NCI-H1105 treated with DMSO at 0.1 percent for 48 hours (cell line): ENCODE measurements at places on chromosomes 3 and 15.

- no peak for DNase-seq
Observed at GRCh38 chr3:158994386-158994785, 192.5 kb downstream of the MFSD1 start.

- DNase-seq: no peak
Observed at GRCh38 chr3:42256135-42256819, 9.7 kb downstream of the CCK start.

DNA sequence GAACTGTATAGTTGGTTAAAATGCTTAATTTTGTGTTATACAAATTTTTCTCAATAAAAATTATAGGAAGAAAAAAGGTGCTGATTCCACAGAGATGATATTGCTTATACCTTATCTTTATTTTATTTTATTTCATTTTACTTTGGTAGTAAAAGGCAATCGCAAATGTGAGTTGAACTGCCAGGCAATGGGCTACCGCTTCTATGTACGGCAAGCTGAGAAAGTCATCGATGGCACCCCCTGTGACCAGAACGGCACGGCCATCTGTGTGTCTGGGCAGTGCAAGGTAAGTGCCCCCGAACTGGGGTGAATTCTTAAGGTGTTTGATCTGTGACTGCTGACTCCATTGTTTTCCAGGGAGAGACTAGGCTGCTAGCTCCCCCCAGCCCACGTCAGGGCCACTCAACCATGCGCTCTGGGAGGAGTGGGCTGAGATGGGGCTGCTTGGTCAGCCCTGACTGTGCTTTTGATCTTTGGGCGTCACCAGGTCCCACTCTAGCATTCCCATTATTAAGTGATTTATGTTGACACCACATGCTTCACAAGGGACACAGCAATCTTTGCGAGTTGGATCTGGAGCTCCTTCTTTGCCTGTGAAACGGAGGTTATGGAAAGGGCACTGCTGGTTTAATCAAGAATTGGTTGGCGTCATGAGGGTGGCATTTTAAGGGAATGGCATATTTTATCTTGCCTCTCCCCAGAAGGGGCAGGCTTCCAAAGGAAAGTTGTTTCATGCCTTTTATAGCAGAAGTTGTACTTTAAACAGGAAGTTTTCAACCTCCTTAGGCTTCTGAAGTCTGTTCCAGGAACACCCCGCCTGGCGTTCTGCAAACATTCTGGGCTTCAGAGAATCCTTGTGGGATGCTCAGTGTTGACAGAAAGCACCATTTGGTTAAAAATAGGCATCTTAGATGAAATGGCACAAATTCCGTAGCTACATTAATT is 296.5 kb downstream of the THSD4 start:
- DNase-seq: no peak

- DNase-seq: no peak
Observed at GRCh38 chr3:32551087-32551486, 19.6 kb downstream of the DYNC1LI1 start.

DNA sequence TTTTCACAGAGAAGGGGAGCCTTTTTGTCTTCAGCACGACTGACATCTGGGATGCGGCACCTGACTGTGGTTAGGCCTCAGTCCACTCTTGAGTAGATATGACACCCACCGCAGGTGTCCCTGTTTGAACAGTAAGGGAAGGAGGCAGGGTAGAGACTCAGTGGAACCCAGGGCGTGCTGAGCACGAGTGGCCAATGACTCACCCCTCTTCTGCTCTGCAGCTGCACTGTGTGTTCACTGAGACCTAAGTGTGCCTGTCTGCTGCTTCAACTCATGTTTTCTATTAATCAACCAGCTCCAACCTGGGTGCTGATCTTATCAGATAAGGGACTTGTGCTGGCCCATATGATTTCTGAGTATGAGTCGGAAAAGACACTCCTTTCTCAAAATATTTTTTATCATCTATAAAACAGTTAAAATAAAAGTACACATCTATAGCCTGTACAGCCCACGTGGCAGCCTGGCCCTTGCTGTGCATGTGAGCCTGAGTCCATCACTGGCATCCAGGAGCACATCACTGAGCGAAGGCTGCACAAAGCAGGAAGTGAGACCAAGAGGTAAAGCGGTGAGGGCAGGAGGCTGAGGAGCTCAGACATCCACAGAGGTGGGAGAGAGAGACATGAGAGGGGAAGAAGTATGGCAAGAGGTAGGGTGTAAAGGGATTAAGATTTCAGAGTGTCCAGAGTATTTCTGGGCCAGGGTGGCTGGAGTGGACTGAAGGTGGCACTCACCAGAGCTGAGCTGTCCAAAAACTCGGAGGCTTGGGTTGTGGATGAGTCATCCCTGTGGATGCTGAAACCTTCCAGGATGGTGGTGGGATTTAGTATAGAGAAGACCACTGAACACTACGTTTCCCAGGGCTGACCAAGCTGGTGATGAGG is 49.2 kb downstream of the SLC41A3 start:
- no peak for DNase-seq

DNA sequence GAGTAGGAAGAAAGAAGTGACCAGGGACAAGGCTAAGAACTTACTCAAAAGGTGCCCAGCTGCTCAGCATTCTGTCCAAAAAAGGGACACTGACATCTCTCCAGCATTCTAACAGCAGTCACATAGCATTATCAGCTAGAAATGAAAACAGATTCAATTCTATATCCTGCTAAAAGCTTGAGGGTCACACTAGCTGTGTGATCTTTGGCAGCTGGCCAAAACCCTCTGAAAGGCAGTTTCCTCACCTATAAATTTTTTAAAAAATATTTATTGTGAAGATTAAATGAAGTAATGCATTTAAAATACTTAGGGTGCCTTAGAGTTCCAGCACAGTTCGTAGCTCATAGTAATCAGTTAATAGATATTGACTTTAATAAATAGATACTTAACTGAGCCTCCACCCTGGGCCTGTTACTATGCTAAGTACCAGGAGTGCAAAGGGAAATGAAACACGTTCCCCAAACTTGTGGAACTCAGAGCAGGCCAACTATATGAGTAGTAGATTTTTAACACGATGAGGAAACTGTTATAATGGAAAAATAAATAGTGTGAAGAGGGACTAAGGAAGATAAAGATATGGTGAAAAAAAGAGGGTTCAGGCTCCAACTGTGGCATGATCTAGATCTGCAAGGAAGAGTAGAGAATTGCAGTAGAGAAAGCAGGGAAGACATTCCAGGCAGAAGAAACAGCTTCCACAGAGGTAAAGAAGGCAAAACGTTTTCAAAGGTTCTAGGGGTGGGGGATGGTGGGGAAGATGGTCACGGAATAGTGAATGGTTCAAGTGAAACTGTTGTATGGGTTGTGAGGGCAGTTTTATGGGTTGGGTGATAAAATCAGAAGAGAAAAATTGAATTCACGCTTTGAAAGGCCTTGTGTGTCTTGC is 11.4 kb downstream of the CD86 start:
- no peak for DNase-seq

GRCh38 chr3:86951322-86951721 is 39.6 kb downstream of the VGLL3 start:
- DNase-seq: no peak

DNA sequence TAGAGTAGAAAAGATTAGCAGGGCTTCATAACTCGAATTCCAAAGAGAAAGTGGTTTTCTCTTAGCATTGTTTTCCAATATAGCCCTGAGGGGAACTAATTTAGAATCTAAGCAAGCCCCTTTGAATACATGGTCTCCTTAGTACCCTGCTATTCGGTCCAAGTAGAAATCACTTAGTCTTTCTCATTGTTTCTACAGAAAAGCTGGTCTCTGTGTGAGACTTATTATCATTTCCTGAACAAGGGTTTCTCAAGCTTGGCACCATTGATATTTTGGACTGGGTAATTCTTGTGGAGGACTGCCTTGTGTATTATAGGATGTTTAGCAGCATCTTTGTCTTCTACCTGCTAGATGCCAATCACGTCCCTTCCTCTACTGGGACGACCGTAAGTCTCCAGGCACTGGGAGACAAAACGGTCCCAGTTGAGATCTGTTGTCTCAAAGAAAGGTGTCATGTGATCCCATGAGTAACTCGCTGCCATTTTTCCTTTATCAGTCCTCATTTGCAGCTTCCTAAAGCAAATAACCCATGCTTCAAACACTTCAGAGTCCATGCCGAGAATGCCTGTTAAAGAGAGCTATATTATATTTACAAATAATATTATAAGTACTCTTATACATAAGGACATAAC is 230.7 kb upstream of the SLCO3A1 start:
- DNase-seq: no peak

DNA sequence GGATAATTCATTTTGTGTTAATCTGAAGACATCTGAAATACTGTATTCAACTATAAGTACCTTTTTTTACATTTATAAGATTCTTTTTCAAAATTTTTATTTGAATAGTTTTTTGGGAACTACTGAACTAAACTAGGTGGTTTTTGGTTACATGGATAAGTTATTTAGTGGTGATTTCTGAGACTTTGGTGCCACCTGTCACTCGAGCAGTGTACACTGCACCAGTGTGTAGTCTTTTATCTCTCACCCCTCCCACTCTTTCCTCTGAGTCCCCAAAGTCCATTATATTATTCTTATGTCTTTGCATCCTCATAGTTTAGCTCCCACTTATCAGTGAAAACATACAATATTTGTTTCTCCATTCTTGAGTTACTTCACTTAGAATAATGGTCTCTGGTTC is 57.6 kb downstream of the CD86 start:
- no peak for DNase-seq

- no peak for DNase-seq
Observed at GRCh38 chr3:81395739-81396513, 365.5 kb downstream of the GBE1 start.

- DNase-seq: no peak
Observed at GRCh38 chr3:153182501-153183293, 20.7 kb downstream of the RAP2B start.

DNA sequence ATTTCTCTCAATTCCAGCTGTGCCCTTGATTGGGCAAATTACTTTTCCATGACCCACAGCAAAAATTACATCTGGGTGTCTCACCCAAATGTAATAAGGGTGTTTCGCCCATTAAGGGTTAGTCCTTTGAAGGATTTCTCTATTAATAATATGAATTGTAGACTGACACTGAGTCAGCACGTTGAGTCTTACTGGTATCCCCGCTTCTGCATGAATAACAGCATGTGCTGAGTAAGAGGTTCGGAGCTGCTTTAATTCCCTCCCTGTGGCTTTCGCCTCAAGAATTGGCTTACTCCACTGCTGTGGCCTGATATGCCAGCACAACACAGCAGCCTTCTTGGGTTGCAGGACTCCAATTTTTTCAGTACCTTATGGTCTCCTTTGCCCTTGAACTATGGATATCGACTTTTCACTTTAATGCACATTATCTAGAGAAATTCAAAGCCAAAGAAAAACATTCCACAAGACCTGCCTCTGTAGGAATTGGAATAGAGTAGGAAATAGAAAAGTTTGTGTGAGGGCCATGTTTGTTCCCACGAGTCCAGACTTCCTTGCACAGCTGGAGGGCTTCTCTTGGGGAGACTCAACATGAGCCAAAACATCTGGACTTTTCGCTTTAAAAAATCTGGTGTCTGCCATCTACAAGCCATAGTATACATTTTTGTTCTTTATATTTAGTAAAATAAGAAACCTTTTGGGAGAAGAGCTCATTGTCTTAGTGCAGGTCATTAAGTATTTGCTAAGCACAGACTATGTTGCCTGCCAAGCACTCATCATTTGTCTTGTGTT is 20.7 kb upstream of the ERC2 start:
- no peak for DNase-seq

GRCh38 chr3:136567599-136568188 is 184.5 kb downstream of the STAG1 start:
- DNase-seq: no peak

- DNase-seq: no peak
Observed at GRCh38 chr3:68089572-68090011, 435.2 kb upstream of the SUCLG2 start.

GRCh38 chr3:142844339-142844977 is 44.4 kb downstream of the PCOLCE2 start:
- DNase-seq: peak; percentile 49

DNA sequence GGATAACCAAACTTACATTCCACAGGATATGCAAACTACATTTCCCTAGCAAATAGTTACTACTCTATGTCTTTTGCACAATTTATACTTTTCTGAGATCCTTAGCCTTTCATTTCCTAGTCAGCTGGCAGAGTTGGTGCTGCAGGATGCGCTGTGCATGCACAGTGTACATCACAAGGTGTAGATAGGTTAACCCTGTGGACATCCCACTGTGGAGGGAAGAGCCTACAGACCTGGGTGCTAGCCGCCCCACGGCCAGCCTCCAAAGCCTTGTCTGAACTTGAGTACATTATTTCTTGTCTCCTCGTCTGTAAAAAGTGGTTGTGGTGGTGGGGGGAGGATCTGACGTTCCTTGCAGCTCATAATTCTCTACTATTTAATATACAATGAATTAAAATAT is 3.5 kb downstream of the TNFSF10 start:
- DNase-seq: no peak

GRCh38 chr3:35276568-35276967 is 362.8 kb upstream of the ARPP21 start:
- DNase-seq: no peak

DNA sequence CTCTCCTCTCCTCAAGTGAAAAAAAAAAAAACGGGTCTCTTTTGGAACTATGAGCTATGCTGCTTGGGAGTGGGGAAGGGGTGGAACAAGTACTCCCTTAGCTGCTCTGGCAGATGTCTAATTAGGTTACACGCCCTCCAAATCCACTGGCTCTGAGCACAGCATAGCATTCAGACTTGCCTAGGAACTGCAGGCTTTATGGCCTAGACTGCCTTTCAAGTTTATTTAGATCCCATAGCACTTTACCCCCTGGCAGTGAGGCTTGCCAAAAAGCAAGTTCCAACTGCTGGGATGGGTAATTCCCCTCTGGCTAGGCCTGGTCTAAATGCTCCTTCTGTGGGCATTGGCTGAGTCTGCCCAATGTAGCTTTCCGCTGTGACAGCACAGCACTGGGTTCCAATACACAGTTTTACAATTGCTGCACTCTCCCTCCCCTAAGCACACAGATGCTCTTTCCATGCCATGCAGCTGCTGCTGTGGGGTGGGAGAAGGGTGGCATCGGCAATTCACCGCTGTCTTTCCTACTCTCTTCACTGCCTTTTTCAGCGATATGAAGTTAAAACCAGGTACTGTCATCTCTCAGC is 152.8 kb downstream of the KCNAB1 start:
- no peak for DNase-seq
